Activated CD4-positive, alpha-beta T cell treated with anti-CD3 and anti-CD28 coated beads, Interleukin-2, Interleukin-4, amounts not matched to agents 100 ng/mL and 50 ng/mL, durations not matched to agents 16 hours and 8 hours (primary cell): ENCODE measurements at places on chromosomes 7 and 10.

DNA sequence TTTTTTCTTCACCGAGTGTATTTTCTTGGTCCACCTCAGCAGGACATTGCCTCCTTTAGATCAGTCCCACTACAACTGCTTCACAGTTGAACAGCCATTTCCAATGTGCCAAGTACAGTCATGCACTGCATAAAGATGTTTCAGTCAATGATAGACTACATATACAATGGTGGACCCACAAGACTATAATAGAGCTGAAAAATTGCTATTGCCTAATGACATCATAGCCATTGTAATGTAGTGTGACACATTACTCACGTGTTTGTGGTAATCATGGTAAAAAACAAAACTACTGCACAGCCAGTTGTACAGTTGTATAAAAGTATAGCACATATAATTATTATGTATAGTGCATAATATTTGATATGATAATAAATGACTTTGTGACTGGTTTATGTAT lies 113.8 kb upstream of the HPS1 start:
- no peak for DNase-seq

DNA sequence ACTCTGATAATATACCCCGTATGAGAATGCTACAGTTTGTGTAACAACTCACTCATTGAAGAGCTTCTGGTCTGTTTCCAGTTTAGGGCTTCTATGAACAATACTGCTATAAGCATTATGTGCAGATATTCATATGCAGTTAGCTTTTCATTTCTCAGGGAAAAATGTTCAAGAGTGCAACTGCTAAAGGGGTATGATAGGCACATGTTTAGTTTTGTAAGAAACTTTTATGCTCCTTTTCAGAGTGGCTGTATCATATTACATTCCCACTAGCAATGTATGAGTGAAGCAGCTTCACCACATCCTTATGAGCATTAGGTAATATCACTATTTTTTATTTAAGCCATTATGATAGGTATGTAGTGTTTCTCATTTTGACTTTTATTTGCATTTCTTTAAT lies 182.6 kb upstream of the CXCL12 start:
- no peak for DNase-seq

- no peak for DNase-seq
Measured at GRCh38 chr7:74482197-74482467, 28.4 kb downstream of the GTF2IRD1 start.

DNA sequence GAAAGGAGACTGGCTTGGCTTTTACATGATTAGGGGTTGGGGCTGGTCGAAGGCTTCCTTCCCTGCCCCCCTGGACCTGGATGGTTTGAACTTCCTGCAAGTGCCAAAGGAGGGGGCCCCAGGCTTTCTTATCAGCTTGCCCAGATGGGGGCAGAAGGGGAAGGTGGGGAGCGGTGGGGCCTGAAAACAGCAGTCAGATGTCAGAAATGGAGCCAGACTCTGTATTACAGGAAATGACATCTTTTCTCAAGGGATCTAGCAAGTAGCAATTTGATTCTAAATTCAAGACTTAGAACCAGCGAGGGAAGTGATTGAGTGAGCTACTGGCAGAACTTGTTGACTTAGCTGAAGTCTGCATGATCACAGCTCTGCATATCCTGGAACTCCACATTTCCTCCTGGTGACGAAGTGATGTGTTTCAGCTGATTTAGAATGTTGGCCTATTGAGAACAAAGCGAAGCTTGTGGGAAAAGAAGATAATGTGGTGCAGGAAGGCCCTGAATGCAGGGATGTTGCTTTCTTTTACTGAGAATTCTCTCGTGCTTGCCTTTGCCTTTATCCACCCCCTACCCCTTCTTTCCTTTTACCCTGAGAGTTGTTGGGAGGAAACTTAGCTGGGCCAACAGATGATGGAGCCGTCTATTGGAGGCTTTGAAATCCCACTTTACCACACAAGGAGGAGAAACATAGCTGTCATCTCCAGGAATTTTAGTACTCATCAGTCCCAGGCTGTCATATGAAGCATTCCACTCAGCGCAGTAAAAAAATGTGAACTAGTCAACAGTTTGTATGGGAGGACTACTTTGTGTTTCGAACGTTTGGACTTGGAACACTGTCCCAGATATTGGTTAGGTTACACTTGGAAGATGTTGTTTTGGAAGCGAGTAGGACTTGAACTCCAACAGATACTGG lies 43.2 kb downstream of the CCNY start:
- no peak for DNase-seq

GRCh38 chr10:70699659-70700174 lies 27.4 kb downstream of the ADAMTS14 start:
- no peak for DNase-seq

DNA sequence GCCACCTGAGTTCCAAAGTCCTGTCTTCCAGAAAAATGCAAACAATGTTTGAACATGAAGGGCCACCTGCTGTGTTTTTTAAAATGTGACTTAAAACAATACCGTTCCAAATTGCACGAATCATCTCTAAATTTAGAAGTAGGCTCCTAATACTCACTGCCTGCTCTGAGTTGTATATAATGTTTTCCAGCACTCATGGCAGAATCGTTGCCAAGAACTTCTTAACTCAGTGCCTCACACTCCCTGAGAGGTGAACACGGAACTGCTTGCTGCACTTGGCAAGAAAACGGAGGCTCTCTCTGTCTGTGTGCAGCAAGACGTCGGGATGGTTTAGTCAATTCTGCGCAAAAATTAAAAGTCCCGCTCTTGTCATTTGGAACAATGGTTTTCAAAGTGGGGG lies 757.3 kb upstream of the AUTS2 start:
- DNase-seq: no peak

DNA sequence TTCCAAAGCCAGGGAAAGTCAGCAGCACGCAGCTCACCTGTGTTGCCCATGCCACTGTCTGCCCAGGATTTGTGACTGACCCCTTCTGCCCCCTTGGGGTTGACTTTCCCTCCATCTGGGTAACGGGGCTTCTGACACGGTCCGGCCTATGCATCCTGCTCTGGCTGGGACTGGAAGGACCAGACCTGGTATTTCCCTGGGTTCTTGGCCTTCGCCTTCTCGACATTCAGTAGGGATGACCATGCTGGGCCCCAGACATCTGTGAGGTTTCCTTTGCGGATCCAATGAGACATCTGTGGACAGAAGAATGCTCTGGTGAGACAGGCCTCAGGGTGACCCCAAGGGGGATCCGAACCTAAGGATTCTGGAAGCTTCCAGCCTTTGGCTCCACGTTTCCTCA lies 34.2 kb upstream of the ZNF716 start:
- DNase-seq: no peak
